ENCODE measurements at places on chromosomes 16 and 17. TPM values are rescaled to one million over a fixed set of nuclear protein-coding genes. Genes with fewer than 3 reads are reported as not detected.
A peak's percentile ranks its signal among the peaks of the same experiment; 100 is the strongest.

DNA sequence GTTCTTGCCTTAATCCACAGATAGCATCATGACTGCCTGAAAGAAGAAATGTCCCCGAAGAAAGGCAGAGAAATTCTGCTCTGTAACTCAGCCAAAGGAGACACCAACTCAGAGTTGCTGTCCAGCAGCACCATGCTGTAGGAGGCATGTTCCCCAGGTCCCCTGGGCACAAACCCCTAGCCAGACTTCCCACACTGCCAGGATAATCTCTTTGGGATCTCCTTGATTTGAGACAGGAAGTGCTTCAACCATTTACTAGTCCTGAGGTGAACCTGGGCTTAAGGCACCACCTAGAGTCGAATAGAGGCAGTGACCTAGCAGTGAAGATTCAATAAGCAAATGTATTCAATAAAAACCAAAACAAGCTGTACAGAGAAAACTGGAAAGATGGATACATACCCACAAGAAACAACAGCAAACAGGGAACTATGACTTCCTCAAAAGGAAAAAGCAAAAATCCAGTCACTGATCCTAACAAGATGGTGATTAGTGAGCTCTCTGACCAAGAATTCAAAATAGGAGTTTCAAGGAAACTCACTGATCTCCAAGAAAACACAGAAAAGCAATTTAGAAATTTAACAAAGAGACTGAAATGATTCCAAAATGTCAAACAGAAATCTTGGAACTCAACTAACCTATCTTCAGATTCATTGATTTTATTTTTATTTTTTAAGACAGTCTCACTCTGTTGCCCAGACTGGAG lies 5.7 kb downstream of the OR4D2 start:
- DNase-seq = no peak

DNA sequence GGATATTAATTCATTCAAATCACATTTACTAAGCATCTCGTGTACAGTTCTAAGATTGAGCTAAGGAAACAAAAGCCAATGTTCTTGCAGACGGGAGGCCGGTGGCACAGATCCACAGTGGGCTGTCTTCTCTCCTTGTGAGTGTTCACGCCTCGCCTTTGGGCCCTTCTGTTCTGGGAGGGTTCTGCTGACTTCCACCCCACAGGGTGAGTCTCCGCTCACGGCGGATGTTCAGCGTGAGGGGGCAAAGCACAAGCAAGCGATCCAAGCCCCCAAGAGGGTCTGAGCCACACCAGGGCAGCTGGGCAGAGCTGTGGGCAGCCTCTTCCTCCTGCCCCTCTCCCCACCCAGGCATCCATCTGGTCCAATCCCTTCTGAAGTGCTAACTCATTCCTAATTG lies 84.3 kb upstream of the DOC2B start:
- DNase-seq = no peak

The CCT6B gene
- polyA plus RNA-seq = 4.3 TPM

GRCh38 chr16:19718624-19718965 lies 524 bp downstream of the IQCK start:
- no peak for DNase-seq

GRCh38 chr16:68564382-68564985 lies 25.4 kb downstream of the ZFP90 start:
- no peak for DNase-seq

- peak; percentile 85 for DNase-seq
Observed at GRCh38 chr16:74743668-74744299, 30.8 kb downstream of the FA2H start.

The CDT1 gene
- polyA plus RNA-seq = 12.1 TPM

- DNase-seq = no peak
Observed at GRCh38 chr17:49656247-49656646, 21.6 kb downstream of the SPOP start.

GRCh38 chr16:12750554-12750918 lies 53.2 kb downstream of the CPPED1 start:
- no peak for DNase-seq

DNA sequence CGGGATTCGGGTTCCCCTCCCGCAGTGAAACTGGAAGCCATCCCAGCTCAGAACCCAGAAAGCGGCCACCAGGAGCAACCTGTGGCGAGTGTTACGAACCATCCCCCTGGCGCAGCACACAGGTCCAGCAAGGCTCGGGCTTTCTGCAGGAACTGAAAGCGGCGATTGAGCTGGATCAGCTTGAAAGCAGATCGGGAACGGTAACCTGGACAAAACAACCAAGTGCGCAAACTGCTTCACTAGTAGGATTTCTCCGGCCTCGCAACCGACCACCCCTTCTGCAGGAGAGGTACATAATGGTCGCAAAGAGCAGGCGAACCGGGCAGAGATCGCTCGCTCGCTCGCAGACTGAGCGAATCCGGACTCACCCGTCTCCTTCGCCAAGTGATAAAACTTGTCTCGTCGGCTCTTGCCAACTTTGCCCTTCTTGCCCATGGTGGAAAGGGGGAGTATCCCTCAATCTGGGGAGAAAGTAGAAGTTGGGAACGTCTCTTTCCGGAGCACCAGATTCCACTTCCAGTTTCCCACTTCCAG lies 696 bp upstream of the PSMC5 start:
- no peak for DNase-seq

DNA sequence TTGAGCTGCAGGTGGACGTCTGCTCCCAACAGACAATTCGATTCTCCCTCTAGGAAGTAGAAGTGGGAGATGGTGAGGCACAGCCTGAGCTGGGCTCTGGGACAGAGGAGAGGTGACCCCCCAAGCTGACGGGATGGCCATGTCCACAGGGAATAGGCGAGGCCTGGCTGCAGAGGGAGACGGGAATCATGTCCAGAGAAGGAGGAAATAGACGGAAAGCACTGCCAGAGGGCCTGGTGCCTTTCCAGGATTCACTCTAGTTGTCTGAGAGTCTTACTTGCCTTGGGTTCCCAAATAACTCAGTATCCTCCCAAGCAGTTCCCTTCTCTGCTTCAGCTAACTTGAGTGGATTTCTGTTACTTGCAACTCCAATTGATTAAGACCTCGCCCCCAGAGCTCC lies 4.3 kb upstream of the CRISPLD2 start:
- no peak for DNase-seq

All from left lung (tissue), 14 donors.